ENCODE measurements at places on chromosomes 3 and 15.

DNA sequence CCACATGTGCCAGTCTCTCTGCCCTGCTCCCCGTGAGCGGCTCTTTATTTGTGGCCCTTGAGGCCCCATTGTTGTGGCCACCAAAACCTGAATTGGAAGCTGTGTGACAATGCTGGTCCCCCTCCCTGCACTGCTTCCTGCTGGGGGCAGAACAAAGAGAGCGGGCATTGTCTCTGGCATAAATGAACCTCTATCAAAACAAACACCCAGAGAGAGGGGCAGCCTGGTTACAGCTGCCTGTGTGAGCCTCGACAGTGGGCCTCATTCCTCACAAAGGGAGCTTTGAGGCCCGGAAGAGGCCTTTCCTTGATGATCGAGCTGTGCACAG is 152.9 kb downstream of the IGF1R start:
- DNase-seq, result no peak

GRCh38 chr15:29978411-29979382 is 104.1 kb upstream of the GOLGA8J start:
- DNase-seq, result no peak

GRCh38 chr15:43977072-43977884 is 150.5 kb downstream of the WDR76 start:
- DNase-seq, result no peak

GRCh38 chr3:149417727-149418126 is 40.3 kb upstream of the TM4SF1 start:
- no peak for DNase-seq

DNA sequence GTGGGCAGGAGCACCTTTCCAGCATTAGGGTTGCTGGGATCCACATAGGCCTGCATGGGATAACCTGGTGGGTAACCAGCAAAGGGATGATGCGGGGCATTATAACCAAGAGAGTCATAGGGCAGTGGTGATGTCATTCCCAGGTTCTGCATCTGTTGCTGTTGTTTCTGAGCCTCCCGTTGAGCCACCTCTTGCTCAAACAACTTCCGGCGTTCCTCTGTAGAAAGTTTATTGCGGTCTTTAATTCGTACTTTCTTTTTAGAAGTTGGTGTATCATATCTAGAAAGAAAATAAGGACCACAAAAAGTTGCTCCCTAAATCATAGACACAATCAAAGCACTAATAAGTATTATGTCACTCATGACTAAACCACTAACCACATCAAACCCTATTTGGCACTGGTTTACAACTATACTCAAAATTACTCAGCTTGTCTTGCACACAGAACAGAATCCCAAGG is 77.8 kb downstream of the NBEAL2 start:
- DNase-seq, result no peak

- no peak for DNase-seq
Observed at GRCh38 chr3:107845380-107846278, 245.2 kb downstream of the CD47 start.

DNA sequence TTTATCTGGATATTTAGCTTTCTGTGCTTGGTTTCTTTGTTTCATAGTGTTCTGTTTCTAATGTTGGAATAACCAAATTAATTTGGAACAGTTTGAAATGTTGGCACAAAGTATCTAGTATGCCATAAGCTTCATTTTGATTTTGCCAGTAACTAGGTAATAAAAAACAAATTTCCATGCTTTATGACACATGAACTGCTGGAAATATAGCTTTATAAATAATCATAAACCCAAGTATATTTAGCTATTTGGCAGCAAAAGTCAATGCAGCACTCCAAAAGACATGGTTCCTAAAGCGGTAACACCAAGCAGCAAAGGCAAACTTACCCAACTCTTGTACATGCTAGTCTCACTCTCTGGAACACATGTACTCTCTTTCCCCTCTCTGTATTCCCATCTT is 106.0 kb upstream of the CCNL1 start:
- no peak for DNase-seq

DNA sequence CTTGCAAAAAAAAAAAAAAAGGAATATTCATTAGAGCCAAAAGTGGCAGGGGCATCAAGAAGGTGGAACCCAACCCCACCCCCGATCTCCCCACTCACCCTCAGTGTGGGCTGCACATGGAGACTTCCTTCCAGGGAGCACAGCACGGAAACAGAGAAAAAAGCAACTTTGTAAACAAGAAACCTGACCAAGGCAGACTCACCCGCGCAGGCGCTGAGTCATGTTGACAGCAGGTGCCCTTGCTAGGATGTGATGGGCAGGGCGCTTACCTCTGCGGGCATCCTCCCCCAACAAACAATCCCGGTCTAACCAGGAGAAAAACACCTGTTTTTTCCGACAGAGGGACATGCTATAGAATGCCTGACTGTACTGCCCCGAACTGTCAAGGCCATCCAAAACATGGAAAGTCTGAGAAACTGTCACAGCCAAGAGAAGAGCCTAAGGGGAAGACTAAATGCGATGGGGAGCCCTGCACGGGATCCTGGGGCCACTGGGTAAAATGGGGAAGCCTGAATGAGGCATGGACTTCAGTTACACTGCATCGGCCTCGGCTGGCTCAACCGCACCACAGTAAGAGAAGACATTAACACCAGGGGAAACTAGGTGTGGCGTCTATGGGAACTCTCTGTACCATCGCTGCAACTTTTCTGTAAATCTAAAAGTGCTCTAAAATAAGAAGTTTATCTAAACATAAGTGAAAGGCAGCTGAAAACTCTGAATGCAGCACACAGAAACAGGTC is 66.7 kb upstream of the GATA2 start:
- DNase-seq, result no peak

GRCh38 chr3:114928989-114929640 is 218.0 kb downstream of the ZBTB20 start:
- no peak for DNase-seq

- DNase-seq, result no peak
Observed at GRCh38 chr15:38300395-38300794, 47.8 kb downstream of the SPRED1 start.

GRCh38 chr3:5274091-5274490 is 86.6 kb downstream of the EDEM1 start:
- no peak for DNase-seq

DNA sequence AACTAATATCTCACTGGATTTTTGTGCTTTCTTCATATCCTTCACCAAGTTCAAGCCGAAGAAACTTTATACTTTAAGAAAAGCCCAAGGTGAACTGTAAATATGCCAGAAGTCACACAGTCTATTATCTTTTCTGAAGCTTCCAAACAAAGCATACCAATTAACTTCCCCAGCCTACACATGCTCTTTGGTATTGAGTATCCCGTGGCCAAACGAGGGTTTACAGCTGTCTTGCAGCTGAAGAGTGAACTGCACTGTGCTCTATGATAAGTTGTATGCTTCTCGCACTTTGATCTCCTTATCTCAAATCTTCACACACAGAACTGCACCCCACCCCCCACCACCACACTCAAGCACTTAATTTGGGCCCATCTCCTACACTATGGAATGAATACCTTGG is 215.6 kb upstream of the VEPH1 start:
- no peak for DNase-seq

GRCh38 chr3:72523429-72524151 is 324.7 kb downstream of the SHQ1 start:
- no peak for DNase-seq

- no peak for DNase-seq
Observed at GRCh38 chr3:71012971-71013370, 570.6 kb downstream of the FOXP1 start.

- no peak for DNase-seq
Observed at GRCh38 chr3:13214847-13215472, 141.7 kb upstream of the IQSEC1 start.

GRCh38 chr3:45716790-45717336 is 27.7 kb downstream of the SACM1L start:
- DNase-seq, result no peak

- DNase-seq, result no peak
Observed at GRCh38 chr3:24375947-24376384, 118.7 kb downstream of the THRB start.

DNA sequence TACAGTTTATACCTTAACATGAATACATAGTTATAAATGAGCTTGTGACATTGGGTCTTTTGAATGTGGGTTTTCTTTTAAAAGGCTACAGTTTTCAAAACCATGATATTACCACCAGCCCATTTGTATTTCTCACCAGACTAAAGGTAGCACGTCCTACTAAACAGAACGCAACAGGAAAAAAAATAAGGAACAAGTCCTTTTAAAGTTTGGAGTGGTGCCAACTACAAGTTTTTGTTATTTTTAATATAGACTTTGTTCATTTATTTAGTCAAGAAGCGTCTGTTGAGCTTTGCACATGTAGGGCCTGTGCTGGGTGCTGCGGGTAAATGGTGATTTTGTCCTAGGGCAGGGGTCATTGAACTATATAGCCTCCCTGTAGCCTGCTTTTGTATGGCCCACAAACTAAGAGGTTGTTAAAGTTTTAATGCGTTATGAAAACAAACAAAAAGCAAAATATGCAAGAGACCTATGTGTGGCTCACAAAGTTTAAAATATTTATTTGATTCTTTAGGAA is 164.4 kb downstream of the GHSR start:
- no peak for DNase-seq

- no peak for DNase-seq
Observed at GRCh38 chr15:88166082-88166993, 90.2 kb downstream of the NTRK3 start.

- no peak for DNase-seq
Observed at GRCh38 chr3:186998937-186999368, 68.6 kb downstream of the ST6GAL1 start.

DNA sequence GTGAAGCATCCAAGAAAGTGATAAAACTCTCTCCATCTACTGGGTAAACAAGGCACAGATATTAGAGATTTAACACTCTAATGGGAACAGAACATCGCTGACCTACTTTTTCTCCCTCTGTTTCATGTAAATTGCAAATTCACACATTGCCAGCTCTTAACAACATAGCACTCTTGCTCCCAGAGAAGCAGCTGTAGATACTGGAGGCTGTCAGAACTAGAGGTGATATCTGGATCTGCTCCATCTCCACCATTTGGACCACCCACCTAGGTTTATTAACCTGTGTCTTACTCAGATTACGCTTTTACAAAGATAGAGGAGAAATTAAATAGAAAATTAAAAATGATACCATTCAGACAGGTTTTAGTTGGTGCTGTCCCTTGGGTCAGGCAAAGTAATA is 289.1 kb upstream of the CRBN start:
- no peak for DNase-seq
